Activated naive CD8-positive, alpha-beta T cell treated with anti-CD3 and anti-CD28 coated beads, Interleukin-2, amount 10 ng/mL, durations not matched to agents 7 days and 5 days (primary cell): ENCODE measurements at places on chromosomes 6 and 20. TPM values are rescaled to one million over a fixed set of nuclear protein-coding genes. Genes with fewer than 3 reads are reported as not detected.

GRCh38 chr6:134533991-134534390 lies 216.1 kb upstream of the SGK1 start:
- DNase-seq: no peak

- DNase-seq: no peak
Measured at GRCh38 chr20:24672886-24673677, 203.7 kb downstream of the SYNDIG1 start.

- no peak for DNase-seq
Measured at GRCh38 chr6:31730631-31731086, 1.6 kb upstream of the DDAH2 start.

DNA sequence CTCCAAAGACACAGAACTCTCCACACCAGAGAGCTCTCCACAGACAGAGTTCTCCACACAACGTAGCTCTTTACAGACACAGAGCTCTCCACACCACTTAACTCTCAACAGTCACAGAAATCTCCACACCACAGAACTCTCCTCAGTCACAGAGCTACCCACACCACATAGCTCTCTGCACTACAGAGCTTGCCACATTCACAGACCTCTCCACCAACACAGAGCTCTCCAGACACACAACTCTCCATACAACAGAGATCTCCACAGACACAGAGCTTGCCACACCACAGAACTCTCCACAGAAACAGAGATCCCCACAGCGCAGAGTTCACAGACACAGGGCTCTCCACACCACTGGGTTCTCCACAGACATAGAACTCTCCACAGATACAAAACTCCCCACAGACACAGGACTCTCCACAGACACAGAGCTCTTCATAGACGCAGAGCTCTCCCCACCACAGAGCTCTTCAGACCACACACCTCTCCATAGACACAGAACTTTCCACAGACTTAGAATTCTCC lies 52.5 kb downstream of the ERMARD start:
- DNase-seq: no peak

DNA sequence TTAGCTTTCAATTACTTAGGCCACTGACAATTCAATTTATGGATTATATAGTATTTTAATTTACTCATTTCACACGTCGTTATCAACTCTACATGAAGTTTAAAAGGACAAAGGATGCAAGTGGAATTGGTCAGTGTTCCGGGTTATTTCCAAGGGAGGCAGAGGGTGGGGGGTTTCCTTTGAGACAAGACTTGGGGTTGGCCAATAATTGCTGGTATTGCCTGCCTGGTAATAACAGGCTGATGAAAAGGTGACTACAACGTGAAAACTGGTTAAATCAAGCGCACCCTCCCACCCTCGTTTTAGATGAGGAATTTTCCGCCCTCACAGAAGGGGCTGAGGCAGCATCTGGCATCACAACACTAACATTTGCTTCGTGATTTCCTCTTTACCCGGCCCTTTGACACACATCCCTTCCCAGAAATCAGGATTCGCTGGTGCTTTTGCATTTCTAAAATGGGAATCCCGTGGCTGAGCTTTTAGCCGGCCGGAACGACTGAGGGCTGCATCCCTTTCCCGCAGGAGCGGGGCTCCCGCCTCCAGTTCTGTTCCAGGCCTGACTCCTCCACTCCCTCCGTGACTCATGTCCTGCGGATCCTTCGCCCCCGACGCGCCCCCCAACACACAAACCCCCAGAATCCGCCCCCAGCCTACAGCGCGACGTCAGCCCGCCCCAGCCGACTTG lies 999 bp upstream of the PIM1 start:
- DNase-seq: no peak

GRCh38 chr6:161001421-161001820 lies 9.9 kb downstream of the MAP3K4 start:
- no peak for DNase-seq

DNA sequence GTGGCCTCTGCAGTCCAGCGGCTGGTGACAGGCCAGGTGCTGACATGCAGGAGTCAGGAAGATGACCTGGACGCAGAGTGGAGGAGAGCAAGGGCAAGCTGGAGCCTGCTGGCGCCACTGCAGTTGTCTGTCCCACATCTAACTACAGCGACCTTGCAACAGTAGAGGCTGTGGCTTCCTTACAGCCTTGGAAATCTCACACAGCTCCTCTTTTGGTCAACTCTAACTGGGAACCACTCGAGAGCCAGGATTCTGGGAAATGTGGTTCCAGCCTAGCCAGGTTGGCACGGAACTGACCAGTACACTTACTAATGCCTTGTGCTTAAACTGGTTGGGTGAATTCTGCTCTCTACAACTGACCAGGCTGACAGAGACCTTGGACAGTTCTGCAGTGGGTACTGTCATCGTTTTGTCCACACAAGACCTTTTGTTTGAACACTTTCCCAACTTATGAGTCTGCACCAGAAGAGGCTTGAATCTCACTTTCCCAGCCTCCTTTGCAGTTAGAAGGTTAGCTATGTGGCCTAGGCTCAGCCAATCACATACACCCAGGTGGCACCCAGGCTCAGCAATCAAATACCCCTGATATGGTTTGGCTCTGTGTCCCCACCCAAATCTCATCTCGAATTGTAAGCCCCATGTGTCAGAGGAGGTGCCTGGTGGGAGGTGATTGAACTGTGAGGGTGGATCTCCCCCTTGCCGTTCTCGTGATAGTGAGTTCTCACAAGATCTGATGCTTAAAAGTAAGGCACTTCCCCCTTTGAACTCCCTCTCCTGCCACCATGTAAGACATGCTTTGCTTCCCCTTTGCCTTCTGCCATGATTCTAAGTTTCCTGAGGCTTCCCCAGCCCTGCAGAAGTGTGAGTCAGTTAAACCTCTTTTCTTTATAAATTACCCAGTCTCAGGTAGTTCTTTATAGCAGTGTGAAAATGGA lies 153.5 kb downstream of the ZMYND8 start:
- no peak for DNase-seq

DNA sequence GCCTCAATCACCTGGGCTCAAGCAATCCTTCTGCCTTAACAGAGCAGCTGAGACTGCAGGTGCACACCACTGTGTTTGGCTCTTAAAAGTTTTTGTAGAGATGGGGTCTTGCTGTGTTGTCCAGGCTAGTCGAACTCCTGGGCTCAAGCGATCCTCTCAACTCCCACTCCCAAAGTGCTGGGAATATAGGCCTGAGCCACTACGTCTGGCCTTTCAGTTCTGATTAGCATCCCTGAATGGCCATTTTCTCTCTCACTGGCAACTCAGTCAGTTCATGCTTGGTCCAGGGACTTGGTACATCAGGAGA lies 28.5 kb downstream of the DNMT3B start:
- no peak for DNase-seq

Gene SLC17A1
- not detected for total RNA-seq

Gene MLN
- not detected for total RNA-seq

GRCh38 chr6:152298848-152299735 lies 338.1 kb downstream of the SYNE1 start:
- no peak for DNase-seq
